ENCODE measurements at places on chromosomes 12 and 14. TPM values are rescaled to one million over a fixed set of nuclear protein-coding genes. Genes with fewer than 3 reads are reported as not detected.

EXOC3L4 gene
- 2.6 TPM for total RNA-seq

ACRBP gene
- total RNA-seq: 0.54 TPM

RILPL2 gene
- total RNA-seq: 5.4 TPM

TMEM117 gene
- total RNA-seq: 5.5 TPM

CLEC2A gene
- not detected for total RNA-seq

USP44 gene
- 0.10 TPM for total RNA-seq

SVOP gene
- total RNA-seq: not detected

SOS2 gene
- 21.2 TPM for total RNA-seq

TRMT5 gene
- total RNA-seq: 14.9 TPM

PPP1R36 gene
- 0.69 TPM for total RNA-seq

TAS2R20 gene
- 0.95 TPM for total RNA-seq

SLC25A21 gene
- 2.1 TPM for total RNA-seq

PRH1 gene
- 10.5 TPM for total RNA-seq

TAS2R42 gene
- not detected for total RNA-seq

GALNT8 gene
- not detected for total RNA-seq

RNASE1 gene
- total RNA-seq: 0.69 TPM

GARIN6 gene
- total RNA-seq: not detected

OR6C76 gene
- total RNA-seq: not detected

SLC6A12 gene
- 1.0 TPM for total RNA-seq

CAPZA3 gene
- total RNA-seq: not detected

HHIPL1 gene
- total RNA-seq: 2.1 TPM

ARMH4 gene
- total RNA-seq: 1.8 TPM

IFI27 gene
- 2.3 TPM for total RNA-seq

CCDC196 gene
- not detected for total RNA-seq

SLCO1A2 gene
- not detected for total RNA-seq

TEAD4 gene
- 47.6 TPM for total RNA-seq

CD4 gene
- total RNA-seq: 0.23 TPM

TSPAN11 gene
- not detected for total RNA-seq

LIN7A gene
- total RNA-seq: not detected

REM2 gene
- 0.18 TPM for total RNA-seq

CEBPE gene
- total RNA-seq: not detected

BDKRB1 gene
- not detected for total RNA-seq

GYS2 gene
- total RNA-seq: not detected

VASH1 gene
- 5.2 TPM for total RNA-seq
